ENCODE measurements at places on chromosomes 5 and 9.

DNA sequence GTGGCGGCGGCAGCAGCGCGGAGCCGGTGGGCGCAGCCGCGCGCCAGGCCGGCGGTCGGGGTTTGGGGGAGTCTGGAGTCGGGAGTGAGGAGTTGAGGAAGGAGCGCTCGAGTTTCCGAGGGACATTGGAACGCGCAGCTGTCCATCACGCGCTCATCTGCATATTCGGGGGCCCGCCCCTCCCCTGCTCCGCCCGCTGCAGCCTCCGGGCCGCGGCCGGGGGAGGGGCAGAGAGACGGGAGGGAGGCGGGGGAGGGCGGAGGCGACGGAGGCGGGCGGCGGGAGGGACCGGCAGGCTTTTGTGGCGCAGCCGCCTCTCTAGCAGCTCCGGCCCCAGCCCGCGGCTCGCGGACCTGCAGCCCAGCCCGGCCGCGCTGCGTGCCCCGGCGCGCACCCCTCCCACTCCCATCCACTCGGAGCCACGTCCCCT is at the start of gene IRX2:
IRX2 (minus strand) TSS at position 86 of the 430 bp plus-strand sequence. CDS start 264 bp downstream, outside the sequence.
- peaks cover 6% of the 10 kb centered on the region for H3K4me1 ChIP-seq
- DNase-seq = peak; percentile 92
- no peaks in the 10 kb centered on the region for H3K27me3 ChIP-seq
- H3K27ac ChIP-seq = peak within 1 kb of the TSS; percentile 91
- no peaks in the 10 kb centered on the region for H3K36me3 ChIP-seq

DNA sequence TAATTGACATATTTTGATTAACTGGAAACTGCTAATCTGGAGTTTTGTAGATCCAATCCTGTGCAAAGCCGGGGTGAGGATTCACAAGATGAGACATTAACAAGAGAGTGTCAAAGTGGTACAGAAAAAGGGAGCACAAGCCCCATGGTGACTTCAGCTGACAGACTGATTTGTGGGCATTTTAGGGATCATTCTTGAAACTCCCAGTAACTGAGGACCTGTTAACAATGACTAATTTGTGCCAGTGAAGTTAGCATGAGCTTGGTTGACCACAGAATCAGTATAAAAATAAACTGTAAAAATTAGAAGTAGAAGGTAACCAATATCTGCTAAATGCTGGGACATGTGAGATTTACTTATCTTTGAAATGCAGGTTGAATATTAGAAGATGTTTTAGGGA is 1578.3 kb downstream of the EFNA5 start:
- H3K36me3 ChIP-seq = no peaks in the 10 kb centered on the region
- no peak for DNase-seq
- no peaks in the 10 kb centered on the region for H3K4me1 ChIP-seq
- H3K27ac ChIP-seq = no peak overlapping the region

- DNase-seq = no peak
- peaks cover 6% of the 10 kb centered on the region for H3K4me1 ChIP-seq
- H3K4me3 ChIP-seq = no peak overlapping the region
- peaks cover 9% of the 10 kb centered on the region for H3K27me3 ChIP-seq
- no peaks in the 10 kb centered on the region for H3K36me3 ChIP-seq
Observed at GRCh38 chr5:174315471-174315870, 270.0 kb downstream of the NSG2 start.

- H3K27me3 ChIP-seq = no peaks in the 10 kb centered on the region
- DNase-seq = no peak
- H3K36me3 ChIP-seq = no peaks in the 10 kb centered on the region
- H3K4me1 ChIP-seq = no peaks in the 10 kb centered on the region
- no peak overlapping the region for H3K4me3 ChIP-seq
Observed at GRCh38 chr5:95261437-95262175, 23.3 kb downstream of the MCTP1 start.

All from upper lobe of left lung (tissue), 6 donors.